ENCODE measurements at places on chromosomes 12 and 14.

DNA sequence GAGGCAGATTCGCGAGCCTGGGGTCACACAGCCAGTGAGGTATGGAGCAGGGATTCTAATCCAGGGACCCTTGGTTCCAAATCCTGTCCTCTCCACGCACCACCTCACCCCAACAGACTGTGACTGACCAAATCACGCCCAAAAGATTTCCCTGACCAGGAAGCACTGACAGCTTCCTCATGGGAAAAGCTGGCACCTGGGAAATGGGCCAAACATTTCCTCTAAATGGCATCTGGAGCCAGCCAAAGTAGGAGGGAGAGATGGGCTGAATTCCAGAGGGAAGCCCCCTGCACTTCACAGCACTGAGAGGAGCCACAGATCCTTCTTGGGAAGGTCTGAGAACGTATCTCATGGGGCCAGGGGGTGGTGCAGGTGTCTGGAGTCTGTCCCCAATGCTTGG is 28.8 kb downstream of the CCDC92 start:
- DNase-seq = no peak

GRCh38 chr12:17137396-17137795 is 531.4 kb upstream of the LMO3 start:
- DNase-seq = no peak

DNA sequence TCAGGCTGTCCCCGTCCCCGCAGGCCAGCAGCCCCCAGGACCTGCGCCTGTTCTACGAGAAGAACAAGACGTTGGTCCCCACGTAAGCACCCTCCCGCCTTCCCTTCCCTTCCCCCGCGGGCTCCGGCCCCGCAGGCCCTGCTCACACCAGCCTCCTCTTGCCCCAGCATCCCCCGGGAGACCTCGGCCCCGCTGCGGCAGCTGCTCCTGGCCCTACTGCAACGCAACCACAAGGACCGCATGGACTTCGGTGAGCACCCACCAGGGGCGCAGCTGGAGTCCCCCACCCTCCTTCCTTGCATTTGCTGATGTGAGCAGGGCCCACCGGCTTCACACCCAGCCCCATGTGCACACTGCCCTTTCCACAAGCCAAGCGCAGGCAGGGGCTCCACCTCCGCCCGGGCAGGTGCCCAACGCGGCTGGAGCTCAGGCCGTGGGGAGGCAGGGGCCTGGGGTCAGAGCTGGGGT is 15.4 kb downstream of the ULK1 start:
- DNase-seq = no peak

DNA sequence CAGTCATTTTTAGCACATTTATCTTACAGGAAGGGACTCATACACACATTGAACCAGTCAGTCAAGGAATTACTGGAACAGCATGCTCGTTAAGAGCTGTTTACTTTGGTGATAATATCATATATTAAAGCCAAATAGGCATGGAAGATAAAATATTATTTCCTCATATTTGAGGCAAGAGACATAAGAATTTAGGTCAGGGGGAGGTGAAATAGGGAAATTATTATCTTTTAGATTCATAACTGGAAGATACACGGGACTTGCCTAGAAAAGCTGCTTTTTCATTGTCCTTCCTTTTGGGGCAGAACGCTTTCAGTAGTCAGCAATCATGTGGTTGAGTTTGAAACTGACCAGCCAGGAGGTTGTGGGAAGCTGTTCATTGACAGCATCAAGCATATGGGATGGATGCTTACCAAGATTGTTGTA is 72.5 kb downstream of the NTN4 start:
- DNase-seq = no peak

GRCh38 chr14:37045340-37046061 is 126.9 kb downstream of the SLC25A21 start:
- DNase-seq = no peak

DNA sequence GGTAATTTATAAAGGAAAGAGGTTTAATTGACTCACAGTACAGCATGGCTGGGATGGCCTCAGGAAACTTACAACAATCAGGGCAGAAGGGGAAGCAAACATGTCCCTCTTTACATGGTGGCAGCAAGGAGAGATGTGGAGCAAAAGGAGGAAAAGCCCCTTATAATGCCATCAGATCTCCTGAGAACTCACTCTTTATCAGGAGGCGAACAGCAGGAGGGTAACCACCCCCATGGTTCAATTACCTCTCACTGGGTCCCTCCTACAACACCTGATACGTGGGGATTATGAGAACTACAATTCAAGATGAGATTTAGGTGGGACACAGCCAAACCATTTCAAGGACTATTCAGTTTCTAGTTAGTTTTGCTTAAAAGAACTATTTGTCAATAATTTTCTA is 453.3 kb downstream of the C12orf50 start:
- no peak for DNase-seq

- DNase-seq = no peak
Measured at GRCh38 chr12:110252716-110253115, 28.3 kb upstream of the ATP2A2 start.

GRCh38 chr14:102015045-102015685 is 50.8 kb downstream of the DYNC1H1 start:
- DNase-seq = no peak

- no peak for DNase-seq
Measured at GRCh38 chr12:64010069-64010686, 165.7 kb downstream of the SRGAP1 start.

- DNase-seq = no peak
Measured at GRCh38 chr12:26441434-26441833, 246.1 kb downstream of the SSPN start.

DNA sequence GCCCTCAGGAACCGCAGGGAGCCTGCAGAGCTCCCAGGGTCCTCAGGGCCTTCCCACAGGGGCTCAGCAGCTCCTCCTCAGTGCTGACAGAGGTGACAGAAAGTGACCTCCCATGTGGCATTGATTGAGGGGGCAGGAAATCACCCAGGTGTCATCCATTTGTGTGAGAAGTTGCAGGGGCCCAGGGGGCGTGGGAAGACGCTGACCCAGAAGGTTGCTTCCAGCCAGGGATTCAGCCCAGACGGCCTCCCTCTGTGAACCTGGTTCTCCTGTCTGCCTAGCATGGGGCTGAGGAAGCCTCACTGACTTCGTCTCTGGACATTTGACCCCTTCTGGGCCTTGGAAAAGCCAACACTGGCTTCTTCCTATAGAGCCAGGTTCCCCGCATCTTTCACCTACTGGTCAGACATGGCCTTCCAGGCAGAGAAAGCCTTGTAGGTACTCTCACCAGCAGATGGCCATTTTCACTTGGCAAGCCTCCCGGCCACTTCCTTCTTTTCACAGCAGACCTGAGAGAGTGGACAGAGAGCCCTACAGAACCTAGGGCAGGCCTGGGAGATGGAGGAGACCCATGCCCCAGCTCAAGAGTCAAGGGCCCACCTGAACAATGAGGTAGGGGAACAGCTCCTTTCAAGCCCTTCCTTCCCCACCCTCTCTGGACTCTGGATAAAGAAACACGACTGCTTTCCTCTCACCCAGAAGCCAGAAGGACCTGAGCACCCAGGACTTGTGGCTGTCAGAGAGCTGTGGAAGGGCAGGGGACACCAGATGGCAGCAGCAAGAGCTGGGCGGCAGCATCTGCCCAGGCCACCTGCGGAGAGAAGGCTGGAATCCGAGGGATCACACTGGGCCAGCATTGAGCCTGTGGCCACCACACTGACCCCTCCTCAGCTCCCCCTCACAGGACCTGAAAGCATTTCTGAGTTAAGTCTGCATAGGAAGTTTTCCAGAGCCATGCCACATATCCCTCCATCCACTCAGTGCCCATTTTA is 377.8 kb downstream of the DPF3 start:
- no peak for DNase-seq

DNA sequence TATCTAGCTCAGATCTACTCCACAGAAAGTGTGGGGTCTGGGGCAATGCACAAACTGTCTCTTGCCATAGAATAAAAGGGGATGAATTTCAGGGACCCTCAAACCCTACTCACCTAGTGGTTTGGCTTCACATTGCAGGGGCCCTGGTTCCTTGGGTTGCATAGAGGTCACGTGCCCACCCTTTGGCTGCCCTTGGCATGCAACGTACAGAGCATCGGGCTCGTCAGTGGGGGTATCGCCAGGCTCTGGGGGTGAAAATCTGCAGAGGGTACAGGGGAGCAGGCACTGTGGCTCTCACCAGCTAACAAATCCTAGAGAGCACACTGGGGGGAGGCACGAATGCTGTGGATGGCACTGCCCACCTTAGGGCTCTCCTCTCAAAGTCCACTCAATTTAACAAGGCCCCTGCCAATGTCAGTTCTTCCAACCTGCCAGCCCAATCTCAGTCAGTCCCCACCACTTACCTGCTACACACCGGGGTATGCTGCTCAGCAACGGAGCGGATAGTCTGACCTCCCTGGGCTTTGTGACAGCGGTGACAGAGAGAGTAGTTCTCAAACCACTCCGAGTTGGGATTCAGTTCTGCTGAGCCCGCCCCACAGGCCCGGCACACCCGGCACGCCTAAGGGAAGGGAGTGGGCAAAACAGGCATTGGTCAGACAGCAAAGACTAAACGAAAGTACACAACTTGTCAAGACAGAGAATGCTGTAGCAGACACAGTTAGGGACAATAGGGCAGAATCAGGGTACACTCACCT is 8.0 kb downstream of the KMT2D start:
- DNase-seq = no peak

- no peak for DNase-seq
Measured at GRCh38 chr12:60172266-60173211, 576.7 kb downstream of the SLC16A7 start.

DNA sequence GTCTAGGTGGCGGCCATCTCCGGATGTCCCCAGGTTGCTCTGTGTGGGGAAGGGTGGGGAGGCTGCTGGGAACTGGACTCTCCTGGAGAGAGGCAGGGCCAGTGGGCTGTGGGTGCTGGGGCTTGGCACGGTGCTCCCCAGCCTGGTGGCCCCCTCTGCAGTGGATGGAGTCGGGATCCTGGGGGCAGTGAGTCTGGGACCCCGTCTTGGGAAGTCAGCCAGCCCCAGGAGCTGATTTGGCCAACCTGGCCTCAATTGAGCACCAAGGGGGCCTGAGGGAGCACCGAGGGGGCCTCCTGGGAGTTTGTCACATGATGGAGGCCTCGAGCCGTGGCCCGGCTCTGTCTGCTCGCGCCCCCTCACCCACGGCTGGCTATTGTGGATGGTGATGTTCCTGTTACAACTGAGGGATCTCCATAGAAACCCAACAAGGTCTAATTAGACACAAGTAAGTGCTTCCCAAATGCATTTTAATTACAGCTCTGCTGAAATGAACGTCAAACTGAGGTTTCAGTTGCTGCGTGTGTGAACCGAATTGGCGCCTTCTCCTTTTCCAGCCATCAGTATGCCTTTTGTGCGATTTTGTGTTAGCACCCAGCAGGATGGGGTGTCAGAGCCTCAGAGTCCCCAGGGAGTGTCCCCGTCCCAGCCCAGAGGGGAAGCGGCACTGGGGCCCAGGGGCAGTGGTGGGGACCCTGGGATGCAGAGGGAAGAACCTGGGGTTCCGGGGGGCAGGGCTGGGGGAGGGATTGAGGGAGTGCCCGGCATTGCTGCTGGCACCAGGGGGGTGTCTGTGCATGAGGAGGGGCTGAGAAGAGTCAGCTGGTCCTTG is 71.8 kb downstream of the KIF26A start:
- no peak for DNase-seq

DNA sequence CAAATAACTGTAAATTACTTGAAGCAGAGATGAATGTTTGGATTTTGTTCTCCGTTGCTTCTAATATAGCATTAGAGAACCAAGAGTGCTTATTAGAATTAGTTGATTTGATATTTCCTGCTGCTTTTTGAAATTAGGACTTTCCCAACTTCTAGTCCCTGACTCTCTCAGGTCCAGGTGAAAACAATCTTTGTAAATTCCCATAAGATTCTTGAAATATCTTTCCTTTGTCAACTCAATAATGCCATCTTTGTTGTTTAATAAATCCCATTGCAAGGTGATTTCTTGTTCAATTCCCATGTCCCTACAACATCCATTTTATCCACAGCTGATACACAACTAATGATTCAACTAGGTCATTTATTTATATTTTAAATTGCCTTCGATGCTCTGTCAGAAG is at the start of gene OR4K2:
Gene OR4K2, plus strand, starts transcription at position 301 of the 400 bp plus-strand sequence. CDS start 1,126 bp downstream, outside the sequence.
- no peak for DNase-seq

- no peak for DNase-seq
Measured at GRCh38 chr12:1104088-1104800, 113.2 kb downstream of the ERC1 start.

GRCh38 chr14:85461432-85462133 is 68.4 kb upstream of the FLRT2 start:
- DNase-seq = no peak

GRCh38 chr12:84134797-84135366 is 777.7 kb downstream of the SLC6A15 start:
- DNase-seq = no peak

DNA sequence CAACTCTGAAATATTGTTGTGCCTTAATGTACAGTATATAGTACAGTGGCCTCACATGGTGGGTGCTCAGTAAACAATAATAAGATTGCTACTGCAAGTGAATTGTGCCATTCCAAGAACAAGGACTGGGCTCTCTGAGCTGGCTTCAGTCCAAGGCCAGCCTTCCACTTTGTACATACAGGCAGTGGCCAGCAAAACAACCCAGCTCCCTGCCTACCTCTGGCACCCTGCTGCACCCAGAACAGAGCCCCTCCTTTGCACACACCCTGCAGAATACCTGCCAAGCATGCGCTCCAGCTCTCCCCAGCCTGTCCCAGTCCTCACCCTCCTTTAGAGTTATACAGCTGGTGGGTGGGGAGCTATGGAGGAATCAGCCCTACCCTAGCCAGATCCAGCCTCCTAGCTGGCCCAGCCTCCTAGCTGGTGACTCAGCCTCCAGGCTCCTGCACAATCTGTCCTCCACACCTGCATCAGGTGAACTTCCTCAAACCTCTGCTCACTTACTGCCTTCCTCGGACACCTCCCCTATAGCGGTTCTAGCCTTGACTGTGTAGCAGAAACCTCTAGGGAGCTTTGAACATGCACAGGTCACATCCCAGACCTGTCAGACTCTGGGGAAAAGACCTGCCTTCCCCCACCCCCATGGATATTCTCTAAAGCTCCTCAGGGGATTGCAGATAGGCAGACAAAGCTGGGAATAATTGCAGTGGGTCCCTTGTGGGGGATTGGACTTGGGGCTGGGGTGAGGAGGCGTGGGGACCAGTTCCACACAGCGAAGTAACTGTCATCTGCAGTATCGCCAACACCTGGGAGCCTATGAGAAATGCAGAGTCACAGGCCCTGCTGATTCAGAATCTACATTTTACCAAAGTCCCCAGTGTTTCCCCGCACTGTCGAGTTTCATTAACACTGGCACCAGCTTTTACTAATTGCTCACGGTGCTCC is 17.9 kb downstream of the ZDHHC22 start:
- no peak for DNase-seq

GRCh38 chr14:34014936-34015335 is 64.1 kb upstream of the EGLN3 start:
- no peak for DNase-seq

- DNase-seq = no peak
Measured at GRCh38 chr12:42802785-42803189, 213.2 kb upstream of the PRICKLE1 start.

DNA sequence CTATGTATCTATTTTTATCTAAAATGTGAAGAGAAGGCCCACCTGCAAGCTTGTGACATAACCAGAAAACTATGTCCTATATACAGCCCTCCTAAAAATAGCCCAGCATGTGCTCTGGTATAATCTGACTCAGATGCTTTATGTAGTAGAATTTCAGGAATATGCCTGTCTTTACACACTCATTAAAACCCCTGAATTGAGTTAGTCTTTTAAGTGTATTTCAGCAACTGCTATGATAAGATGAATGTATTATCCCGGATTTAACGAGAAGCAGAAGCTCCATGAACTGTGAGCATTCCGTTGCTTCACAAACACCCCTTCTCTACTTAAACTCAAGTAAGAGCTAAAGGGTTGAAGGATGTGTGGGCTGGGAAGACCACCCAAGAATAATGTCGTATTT is 89.9 kb upstream of the PRICKLE1 start:
- no peak for DNase-seq

GRCh38 chr12:83145325-83145840 is 458.7 kb downstream of the TMTC2 start:
- DNase-seq = no peak

Data from right renal cortex interstitium (tissue), 3 donors.